Uterus (tissue), 4 donors: ENCODE measurements at places on chromosomes 1 and 21. TPM values are rescaled to one million over a fixed set of nuclear protein-coding genes. Genes with fewer than 3 reads are reported as not detected.
A peak's percentile ranks its signal among the peaks of the same experiment; 100 is the strongest.

DNA sequence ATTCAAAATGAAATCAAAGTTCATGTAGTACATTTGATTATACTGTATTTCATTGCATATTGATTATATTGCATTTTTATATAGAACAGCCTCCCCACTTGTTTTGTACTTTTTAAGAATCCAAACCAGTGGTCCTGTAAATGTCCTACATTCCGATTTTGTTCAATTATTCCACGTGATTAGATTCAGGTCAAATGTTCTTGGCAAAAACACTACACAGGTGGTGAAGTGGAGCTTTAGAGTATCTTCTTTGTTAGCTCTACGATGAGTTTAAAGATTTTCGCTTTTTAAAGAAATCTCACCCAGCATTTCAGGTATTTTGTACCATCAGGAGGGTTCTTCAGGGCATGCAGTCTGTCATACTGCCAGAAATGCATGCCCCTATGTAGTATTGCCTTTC, 120.6 kb downstream of the TRIM33 start:
- DNase-seq, result no peak

GRCh38 chr1:35539824-35540261, 17.4 kb downstream of the KIAA0319L start:
- no peak for DNase-seq

DNA sequence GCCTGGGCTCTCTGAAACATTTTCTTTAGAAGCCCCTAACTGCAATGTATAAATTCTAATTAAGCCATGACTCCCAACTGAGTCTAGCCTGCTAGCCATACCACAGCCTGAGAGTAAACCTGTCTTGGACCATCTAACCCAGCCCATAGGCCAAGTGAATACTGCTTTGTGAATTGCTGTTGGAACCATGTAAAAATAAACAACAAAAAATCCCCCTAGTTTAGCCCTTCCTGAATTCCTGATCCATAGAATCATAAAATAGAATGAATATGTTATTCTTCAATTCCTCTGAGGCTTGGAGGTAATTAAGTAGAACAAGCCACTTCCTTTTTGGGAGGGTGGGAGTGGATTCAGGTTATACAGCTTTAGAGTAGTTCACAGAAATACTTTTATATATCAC, 1496.4 kb downstream of the MRPL39 start:
- no peak for DNase-seq

Gene CFAP141
- total RNA-seq, result not detected

Gene TMOD4
- total RNA-seq, result not detected

GRCh38 chr1:89260566-89261255, 11.9 kb downstream of the GBP5 start:
- DNase-seq, result no peak

Gene TRNP1
- total RNA-seq, result 3.6 TPM

GRCh38 chr1:198936371-198937083, 297.7 kb downstream of the PTPRC start:
- no peak for DNase-seq

DNA sequence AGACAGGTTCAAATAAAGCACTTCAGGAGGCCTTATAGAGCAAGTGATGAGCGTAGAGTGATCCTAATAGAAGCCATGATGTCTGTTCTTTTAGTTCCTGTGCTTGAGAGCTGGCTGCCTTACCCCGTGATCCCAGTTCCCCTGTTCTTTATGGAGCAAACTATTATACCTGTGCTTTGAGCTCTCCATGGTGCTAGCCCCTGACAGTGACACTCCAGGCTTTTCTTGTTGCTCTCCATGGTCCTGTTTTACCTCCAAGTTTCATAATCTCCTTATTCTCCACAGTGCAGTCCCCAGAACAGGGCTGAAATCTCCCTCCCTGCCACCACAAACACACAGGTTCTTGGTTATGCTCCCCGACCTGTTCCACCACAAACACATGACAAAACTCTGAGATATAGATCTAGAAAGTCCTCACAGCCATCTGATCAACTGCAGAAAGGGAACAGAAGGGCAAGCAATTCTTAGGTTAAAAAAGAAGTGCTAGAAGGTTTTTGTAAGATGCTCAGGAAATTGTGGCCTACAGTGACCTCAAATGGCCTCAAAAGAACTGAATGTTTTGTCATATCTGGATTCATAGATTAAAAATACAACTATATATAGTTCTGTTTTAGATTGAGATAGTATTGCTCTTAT, 6.0 kb downstream of the CADM3 start:
- DNase-seq, result peak; percentile 20

- no peak for DNase-seq
Observed at GRCh38 chr1:72830606-72831390, 548.5 kb upstream of the NEGR1 start.

DNA sequence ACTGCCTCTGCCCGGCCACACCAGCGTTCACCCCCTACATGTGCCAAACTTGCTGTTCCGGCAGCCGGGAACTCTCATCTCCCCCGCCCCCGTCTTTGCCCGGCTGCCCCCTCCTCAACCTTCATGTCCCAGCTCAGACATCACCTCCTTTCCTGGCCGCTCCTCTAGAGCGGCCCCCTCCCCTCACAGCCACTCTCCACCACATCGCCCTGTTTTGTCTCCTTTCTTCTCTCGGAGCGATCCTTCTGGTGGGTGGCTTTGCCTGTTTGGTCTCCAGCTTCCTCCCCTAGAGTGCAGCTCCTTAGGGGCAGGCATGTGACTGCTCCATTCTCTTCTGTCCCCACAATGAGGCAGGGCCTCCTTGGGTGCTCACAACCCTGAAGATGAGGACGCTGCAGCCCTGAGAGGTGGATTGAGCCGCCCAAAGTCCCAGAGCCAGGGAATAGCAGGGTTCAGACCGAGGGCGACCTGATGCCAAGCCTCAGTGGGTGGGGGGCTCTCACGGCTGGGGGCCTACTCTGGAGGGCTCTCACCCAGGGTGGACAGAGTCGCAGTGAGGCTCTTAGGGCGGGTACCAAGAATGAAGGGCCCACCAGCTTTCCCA, 44.9 kb upstream of the ECE1 start:
- no peak for DNase-seq

DNA sequence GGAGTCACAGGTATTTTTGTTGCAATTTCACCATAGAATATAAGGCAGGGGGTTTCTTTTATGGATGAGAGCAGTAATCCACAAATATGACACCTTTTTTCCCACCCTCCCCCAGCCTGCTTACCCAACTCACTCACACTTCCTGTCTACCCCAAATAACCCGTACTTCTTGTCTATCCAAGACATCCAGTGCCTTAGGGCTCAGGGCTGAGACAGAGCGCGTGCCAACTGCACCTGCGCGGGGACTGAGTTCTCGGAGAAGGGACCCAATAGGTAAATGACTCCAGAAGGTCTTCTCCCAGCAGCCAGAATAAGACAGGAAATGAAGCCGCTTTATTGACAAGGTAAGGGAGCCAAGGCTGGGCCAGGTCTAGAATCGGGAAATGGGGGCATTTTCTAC, 369.1 kb downstream of the SIPA1L2 start:
- DNase-seq, result no peak

Gene ZSCAN20
- 2.8 TPM for total RNA-seq
